ENCODE measurements at places on chromosomes 1 and 21. TPM values are rescaled to one million over a fixed set of nuclear protein-coding genes. Genes with fewer than 3 reads are reported as not detected.

PTCH2 gene
- total RNA-seq, result 1.6 TPM

ACTA1 gene
- 1.9 TPM for total RNA-seq

SDHB gene
- total RNA-seq, result 101 TPM

AGT gene
- 125 TPM for total RNA-seq

NCAM2 gene
- total RNA-seq, result 22.6 TPM

PCSK9 gene
- total RNA-seq, result 9.5 TPM

DNA sequence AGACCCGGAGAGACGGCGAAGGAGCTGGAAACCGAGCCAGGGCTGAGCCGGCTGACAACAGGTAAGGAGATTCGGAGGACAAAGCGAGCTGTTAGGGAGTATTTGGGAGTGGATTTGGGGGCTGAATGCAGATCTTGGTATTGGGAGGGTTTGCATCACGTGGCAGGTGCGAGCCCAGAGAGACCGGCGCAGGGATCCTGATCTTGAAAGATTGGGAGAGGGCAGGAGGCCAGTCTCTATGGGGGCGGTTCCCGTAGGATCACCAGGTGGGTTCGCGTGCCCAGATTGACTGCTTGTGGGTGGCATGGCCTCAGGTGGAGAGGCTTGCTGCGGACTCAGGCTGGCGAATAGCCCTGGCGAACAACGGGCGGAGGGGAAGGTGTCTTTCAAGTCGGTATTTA is 204 bp downstream of the CIART start:
- peak overlapping the region; percentile 92 for H3K4me3 ChIP-seq
- H3K27me3 ChIP-seq, result peaks cover 16% of the 10 kb centered on the region
- H3K36me3 ChIP-seq, result peaks cover 5% of the 10 kb centered on the region
- no peak for DNase-seq
- peaks cover 22% of the 10 kb centered on the region for H3K4me1 ChIP-seq

- no peak overlapping the region for H3K27ac ChIP-seq
- no peaks in the 10 kb centered on the region for H3K36me3 ChIP-seq
- peaks cover 9% of the 10 kb centered on the region for H3K4me1 ChIP-seq
- H3K4me3 ChIP-seq, result no peak overlapping the region
Measured at GRCh38 chr1:164250365-164250764, 308.6 kb upstream of the PBX1 start.

GRCh38 chr1:113912594-113913311 is 7.6 kb downstream of the DCLRE1B start:
- H3K4me3 ChIP-seq, result no peak overlapping the region
- H3K36me3 ChIP-seq, result peaks cover 13% of the 10 kb centered on the region
- H3K27me3 ChIP-seq, result no peaks in the 10 kb centered on the region
- no peak for DNase-seq

DNA sequence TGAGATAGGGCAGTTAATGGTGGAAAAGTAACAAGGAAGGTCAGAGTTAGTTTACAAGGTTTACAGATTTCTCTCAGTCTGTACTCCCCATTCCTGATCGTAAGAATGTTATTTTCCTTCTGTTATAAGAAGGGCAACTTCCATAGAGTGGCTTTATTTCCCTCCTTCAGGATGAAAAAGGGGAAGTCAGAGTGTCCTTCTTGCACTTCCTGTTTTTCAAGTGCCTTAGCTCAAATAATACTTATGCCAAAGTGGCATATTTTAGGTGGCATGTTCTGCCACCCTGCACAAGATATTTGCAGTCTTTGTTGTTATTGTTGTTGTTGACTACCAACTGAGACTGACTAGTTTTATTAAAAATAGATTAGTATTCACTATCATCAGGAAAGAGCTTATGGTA is 730.7 kb upstream of the ADGRL4 start:
- H3K4me1 ChIP-seq, result no peaks in the 10 kb centered on the region
- no peak overlapping the region for H3K27ac ChIP-seq
- DNase-seq, result no peak
- no peaks in the 10 kb centered on the region for H3K27me3 ChIP-seq
- H3K4me3 ChIP-seq, result no peak overlapping the region

DNA sequence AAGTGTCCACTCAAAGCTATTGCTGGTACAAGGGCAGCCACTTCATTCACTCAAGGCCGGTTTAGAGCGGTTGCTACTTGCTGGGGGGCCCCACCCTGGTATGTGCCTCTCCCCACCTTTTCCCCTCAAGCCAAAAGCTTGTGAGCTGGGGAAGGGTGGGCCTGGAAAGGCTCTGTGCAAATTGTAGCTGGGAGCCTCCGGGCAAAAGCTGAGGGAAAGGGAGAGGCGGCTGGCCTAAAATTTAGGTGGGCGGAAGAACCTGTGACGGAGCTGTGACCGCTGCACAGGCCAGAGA is 306 bp upstream of the SH3D21 start:
- H3K27ac ChIP-seq, result peak overlapping the region; percentile 99
- peaks cover 35% of the 10 kb centered on the region for H3K36me3 ChIP-seq
- H3K4me1 ChIP-seq, result peaks cover 9% of the 10 kb centered on the region
- H3K27me3 ChIP-seq, result peaks cover 2% of the 10 kb centered on the region

GRCh38 chr1:56227401-56227800 is 352.0 kb downstream of the PLPP3 start:
- H3K36me3 ChIP-seq, result peaks cover 5% of the 10 kb centered on the region
- peaks cover 5% of the 10 kb centered on the region for H3K4me1 ChIP-seq
- peaks cover 7% of the 10 kb centered on the region for H3K27me3 ChIP-seq
- H3K4me3 ChIP-seq, result no peak overlapping the region
- H3K27ac ChIP-seq, result no peak overlapping the region
